Thoracic aorta (tissue), 2 donors: ENCODE measurements at places on chromosomes 7 and 10. TPM values are rescaled to one million over a fixed set of nuclear protein-coding genes. Genes with fewer than 3 reads are reported as not detected.

DNA sequence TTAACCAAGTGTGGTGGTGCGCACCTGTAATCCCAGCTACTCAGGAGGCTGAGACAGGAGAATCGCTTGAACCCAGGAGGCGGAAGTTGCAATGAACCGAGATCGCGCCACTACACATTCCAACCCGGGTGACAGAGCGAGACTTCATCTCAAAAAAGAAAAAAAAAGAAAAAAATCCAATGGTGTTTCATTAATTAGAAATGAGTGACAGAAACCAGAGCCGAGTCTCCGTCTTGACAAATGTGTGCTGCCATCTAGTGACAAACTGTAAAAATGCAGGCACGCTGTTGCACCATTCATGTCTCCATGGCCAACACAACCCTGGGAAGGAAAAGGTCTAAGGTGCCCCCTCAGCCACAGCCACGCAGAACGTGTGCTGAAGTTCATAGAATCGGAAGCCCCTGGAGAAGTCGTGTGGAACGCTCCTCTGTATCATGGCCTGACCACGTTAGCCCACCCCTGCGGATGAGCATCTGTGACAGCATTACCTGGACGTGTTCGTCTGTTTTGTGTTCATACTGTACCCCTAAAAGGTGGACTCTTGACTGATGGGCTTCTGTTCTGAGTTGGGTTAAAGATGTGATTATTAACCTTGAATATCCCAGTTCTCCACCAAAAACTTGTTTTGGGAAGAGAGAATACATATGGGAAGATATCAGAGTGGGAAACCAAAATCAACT, 94.9 kb downstream of the LYZL2 start:
- peak; percentile 47 for DNase-seq
- H3K4me3 ChIP-seq, result no peak overlapping the region
- H3K4me1 ChIP-seq, result peaks cover 11% of the 10 kb centered on the region
- H3K27me3 ChIP-seq, result no peaks in the 10 kb centered on the region

GRCh38 chr10:132788831-132789219, 2.9 kb upstream of the NKX6-2 start:
- no peak for DNase-seq
- H3K4me3 ChIP-seq, result no peak overlapping the region
- H3K4me1 ChIP-seq, result peaks cover 4% of the 10 kb centered on the region
- no peaks in the 10 kb centered on the region for H3K27me3 ChIP-seq
- H3K36me3 ChIP-seq, result no peaks in the 10 kb centered on the region

DNA sequence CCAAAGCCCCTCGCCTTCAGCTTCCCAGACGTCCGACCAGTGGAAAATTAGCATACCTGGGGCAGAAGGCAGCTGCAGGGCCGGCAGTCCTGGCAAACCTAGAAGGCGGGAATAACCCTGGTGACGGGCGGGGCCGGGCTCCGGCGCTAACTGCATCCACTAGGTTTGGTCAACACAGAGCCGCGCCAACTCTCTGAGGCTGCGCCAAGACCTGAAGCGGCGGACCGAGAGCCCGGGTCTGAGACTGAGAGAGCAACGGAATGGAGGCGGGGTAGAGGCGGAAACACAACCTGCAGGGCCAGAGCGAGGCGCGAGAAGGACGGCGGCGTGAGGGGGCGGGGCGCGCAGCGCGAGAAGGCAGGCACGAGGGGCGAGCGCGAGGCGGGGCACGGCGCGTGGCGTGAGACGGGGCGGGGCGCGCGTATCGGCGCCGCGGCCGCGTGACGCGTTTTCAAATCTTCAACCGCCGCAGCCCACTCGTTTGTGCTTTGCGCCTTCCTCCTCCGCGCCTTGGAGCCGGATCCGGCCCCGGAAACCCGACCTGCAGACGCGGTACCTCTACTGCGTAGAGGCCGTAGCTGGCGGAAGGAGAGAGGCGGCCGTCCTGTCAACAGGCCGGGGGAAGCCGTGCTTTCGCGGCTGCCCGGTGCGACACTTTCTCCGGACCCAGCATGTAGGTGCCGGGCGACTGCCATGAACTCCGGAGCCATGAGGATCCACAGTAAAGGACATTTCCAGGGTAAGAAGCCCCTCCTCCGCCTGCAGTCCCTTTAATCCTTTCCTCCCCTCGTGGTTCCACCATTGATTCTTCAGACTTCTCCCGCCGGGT, at the start of the genes DBF4 and SLC25A40:
DBF4 (plus strand) TSS at position 454 of the 829 bp plus-strand sequence; CDS start at position 694, 240 bp downstream.
SLC25A40 (minus strand) TSS at position 321 of the 829 bp plus-strand sequence. CDS start 17,633 bp downstream, outside the sequence.
- H3K4me3 ChIP-seq, result peak within 1 kb of the TSS; percentile 87
- peak within 1 kb of the TSS; percentile 89 for H3K27ac ChIP-seq
- H3K27me3 ChIP-seq, result no peaks in the 10 kb centered on the region
- DNase-seq, result peak; percentile 81

DNA sequence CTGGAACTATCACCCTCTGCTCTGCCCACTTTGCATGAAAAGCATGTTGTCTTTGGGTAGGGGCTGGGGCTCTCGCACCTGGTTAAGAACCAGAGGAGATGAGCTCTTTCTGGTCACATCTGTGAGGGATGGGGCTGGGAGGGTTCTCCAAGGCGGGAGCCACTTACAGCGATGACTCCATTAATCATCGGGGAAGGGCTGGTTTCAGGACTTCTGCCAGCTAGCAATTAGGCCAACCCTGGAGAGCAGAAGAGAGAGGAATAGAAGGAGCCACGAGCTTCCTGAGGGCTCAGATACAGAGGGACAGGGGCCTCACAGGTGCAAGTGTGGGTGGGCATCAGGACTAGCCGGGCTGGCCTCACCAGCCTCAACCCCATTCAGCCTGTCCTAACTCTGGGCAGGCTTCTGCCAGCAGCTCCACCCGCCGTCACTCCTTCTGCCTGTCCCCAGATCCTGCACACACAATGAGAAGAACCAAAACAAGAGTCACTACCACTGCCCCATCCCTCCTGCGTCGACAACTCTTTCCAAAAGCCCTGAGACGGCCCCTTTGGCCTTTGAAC, 8.4 kb downstream of the AQP1 start:
- no peak for DNase-seq
- H3K4me3 ChIP-seq, result peak overlapping the region; percentile 24
- peaks cover 80% of the 10 kb centered on the region for H3K4me1 ChIP-seq
- H3K36me3 ChIP-seq, result peaks cover 34% of the 10 kb centered on the region
- H3K27ac ChIP-seq, result peak overlapping the region; percentile 98

- no peak overlapping the region for H3K4me3 ChIP-seq
- H3K4me1 ChIP-seq, result no peaks in the 10 kb centered on the region
- no peak for DNase-seq
- H3K27me3 ChIP-seq, result no peaks in the 10 kb centered on the region
- H3K27ac ChIP-seq, result no peak overlapping the region
- H3K36me3 ChIP-seq, result no peaks in the 10 kb centered on the region
These were observed 243.6 kb downstream of the SKIDA1 start for GRCh38 chr10:21281765-21282484.

DNA sequence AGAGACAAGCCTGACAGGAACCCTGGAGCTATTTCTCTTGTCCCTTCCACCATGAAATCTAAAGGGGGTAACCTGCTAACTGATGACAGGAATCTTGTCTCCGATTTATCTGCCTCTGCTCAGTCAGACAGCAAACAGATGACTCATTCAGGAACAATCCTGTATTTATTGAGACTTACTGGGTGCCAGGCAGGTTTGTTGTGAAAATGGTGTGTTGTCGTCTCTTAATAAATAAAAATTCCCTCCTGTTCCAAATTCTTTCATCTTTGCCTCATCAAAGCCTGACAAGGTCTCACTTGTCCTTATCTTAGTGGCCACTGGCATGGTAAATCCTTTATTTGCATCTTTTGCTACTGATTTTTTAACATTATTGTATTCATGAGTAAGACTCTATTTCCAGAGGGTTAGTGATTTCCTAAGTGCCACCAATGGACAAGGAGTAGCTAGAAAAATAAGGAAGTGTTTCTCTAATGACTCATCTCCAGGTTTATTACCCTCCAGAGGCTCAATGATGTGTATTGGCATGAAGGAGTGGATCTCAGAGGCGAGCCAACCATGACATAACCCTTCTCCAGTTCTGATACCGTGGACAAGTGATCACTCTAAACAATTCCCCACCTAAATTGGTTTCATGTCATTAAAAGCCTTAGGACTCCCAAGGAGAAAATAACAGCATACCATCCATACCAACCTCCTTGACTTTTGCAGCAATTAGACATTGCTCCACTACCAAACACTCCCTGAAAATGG, 724.0 kb downstream of the GRID1 start:
- peaks cover 10% of the 10 kb centered on the region for H3K4me1 ChIP-seq
- no peak for DNase-seq
- no peaks in the 10 kb centered on the region for H3K27me3 ChIP-seq
- H3K27ac ChIP-seq, result no peak overlapping the region

Gene LRRC17
- total RNA-seq, result 24.6 TPM

Gene CEP55
- total RNA-seq, result not detected
